Adipocyte (in vitro differentiated cells): ENCODE measurements at places on chromosomes 6 and 20.

DNA sequence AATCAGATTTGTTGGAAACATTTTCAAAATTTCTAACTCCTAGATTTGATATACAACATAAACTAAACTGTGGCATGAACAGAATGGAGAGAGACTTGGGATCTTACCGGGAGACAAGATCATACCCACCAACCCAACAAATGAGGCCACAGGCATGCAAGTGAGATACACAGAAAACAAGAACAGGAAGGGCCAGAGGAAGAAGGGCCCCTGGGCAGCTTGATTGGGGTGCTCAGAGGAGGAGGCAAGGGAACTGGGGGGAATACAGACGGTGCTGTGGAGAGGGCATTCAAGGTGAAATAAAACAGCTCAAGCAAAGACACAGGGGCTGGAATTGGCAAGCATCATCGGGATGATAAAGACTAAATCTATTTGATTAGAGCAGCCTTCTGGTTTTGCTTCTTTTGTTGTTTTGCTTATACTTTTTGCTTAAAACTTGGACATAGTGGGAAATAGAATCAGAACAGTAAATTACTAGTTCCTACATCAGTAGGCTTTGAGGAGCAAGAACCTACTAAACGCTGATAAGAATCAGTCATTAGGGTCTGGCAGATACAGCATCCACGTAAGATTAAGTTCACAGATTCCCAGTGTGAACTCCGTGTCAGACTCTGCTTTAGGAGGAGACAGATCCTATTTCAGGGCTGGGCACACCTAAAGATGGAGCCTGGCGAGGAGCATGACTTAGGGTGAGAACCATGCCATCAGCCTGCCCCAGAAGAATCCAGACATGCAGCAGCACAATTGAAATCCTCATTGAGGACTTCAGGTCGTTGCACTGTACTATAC lies 3.5 kb upstream of the RAMACL start:
- no peak for DNase-seq

GRCh38 chr6:31945507-31946369 lies at the start of gene CFB:
TSS of gene CFB (plus strand) at chr6:31946095. CDS start at chr6:31946222, 127 bp downstream.
- peak; percentile 90 for DNase-seq

GRCh38 chr6:12709556-12710232 lies 6.9 kb upstream of the PHACTR1 start:
- DNase-seq, result no peak

DNA sequence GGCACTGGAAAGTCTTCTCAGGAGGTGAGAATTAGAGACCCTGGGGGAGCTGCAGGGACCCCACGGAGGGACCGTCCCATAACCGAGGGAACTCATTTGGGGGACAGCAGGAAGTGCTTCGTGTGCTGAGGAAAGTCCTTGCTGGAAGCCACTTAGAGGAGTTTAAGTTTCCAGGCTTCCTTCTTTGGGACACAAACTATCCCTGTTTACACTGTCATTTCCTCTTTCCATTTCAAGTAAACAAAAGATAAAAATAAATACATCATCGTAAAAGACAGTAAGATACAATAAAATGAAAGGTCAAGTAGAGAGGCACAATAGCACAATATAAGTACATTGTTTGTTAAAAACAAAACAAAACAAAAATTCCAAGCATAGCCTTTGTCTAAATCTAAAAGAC lies 101.2 kb downstream of the TTLL2 start:
- DNase-seq, result no peak

DNA sequence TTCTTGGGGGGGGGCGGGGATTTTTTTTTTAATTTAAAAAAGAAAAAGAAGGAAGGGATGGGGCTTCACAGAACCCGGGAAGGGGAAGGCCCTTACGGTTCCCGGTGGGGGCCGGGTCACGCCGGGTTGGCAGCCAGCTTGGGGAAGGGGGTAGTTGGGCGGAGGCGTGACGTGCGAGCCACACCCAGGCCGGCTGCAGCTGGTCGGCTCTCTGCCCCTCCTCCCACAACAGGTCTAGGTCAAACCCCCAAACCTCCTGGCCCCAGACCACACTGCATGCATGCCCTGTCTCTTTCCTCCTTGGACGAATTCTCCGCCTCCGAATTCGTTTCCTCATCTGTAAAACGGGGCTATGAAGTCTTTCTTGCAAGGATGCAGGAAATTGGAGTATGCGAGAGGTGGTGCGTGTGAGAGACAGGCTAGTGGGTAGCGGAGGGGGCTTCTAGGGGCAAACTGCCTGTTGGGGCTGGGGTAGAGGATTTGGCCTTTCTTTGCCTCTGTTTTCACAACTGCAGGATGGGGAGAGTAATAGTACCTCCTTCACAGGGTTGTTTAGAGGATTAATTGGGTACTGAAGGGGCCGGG lies 828 bp downstream of the HCK start:
- DNase-seq, result no peak

DNA sequence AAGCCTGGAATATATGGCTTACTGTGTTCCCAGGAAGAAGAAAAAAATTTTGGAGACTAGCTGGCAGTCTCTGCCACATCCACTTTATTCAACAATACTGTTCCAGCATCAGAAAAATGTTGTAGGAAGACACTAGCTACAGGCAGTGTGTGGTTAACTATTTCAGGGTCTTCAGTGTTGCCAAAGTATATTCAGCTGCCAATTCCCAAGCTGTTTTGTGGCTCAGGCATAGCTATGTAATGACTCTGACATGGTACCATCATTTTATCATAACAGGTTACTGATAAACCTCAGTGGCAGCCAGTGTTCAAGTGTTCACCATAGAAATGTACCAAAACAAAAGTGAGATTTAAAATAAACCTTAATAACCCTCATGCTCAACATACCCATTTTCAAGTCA lies 503.1 kb downstream of the ADGRB3 start:
- DNase-seq, result no peak

- DNase-seq, result no peak
Observed at GRCh38 chr6:131177996-131178395, 42.7 kb downstream of the AKAP7 start.

GRCh38 chr6:130369831-130370230 lies 4.0 kb downstream of the TMEM200A start:
- no peak for DNase-seq

- DNase-seq, result no peak
Observed at GRCh38 chr6:113476937-113477839, 380.0 kb upstream of the MARCKS start.

DNA sequence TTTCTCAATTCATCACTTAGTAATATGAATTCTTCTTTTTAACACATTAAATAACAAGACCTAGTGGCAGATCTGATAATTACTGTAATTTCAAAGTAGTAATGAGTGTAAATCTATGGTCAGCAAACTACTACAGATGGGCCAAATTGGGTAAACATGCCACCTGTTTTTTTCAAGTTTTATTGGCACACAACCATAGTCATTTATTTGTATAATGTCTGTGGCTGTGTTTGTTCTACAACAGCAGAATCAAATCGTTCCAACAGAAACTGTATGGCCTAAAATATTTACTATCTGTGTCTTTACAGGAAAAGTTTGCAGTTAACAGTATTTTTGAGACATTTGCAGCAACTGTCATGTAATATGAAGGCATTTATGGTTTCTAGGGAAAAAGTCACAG lies 86.1 kb upstream of the EYA2 start:
- DNase-seq, result no peak

- no peak for DNase-seq
Observed at GRCh38 chr20:8571611-8572010, 439.5 kb downstream of the PLCB1 start.

DNA sequence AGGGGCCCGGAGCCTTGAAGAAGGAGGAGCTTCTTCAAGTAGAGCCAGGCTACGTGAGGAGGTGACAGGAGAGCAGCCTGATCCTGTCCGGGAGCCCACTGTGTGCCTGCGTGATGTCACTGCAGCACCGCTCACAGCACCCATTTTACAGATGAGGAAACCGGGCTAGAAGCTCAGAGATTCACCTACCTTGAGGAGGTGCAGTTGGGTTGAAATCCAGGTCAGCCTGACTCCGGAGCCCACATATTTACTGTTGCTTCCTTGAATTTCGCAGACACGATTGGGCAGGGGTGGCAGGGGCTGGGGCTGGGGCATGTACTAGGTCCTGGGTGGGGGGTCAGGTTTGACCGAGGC lies 12.5 kb downstream of the VSTM2L start:
- DNase-seq, result no peak

GRCh38 chr20:32316667-32317066 lies 39.2 kb downstream of the KIF3B start:
- no peak for DNase-seq

DNA sequence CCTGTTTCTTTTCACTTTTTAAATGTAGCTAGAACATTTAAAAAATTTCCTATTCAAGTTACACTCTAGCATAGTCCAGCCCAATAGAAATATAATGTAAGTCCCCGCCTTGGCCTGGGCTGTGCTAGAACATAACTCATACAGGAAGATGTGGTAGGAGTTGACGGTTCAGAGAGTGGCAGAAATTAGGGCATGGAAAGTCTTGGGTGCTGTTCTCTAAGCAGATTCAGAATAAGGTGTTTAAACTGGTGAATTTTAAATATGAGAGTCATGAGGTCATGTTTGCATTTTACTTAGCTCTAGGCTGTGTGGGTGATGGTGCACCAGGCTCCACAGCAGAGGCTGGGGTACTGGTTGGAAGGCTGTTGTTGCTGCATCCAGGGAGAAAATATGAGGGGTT lies 256.5 kb downstream of the FARS2 start:
- DNase-seq, result no peak

DNA sequence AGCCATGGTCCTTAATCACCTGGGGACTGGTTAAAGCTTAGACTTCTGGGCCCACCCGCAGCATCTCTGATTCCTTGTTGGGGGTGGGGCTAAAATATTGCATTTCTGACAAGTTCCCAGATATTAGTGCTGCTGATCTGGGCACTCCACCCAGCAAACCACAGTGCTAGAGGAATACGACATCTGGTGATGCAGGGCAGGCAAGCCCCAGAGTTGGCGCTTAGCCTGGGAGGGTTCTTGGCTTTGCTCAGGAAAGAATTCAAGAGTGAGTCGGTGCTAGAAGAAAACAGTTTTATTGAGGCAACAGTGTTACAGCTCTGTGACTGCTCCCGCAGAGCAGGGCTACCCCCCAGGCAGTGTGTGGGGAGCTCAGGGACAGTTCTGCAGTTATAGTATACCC lies 210.7 kb downstream of the TFAP2C start:
- DNase-seq, result no peak

GRCh38 chr20:5357946-5358345 lies 41.2 kb upstream of the PROKR2 start:
- no peak for DNase-seq
